Femur (tissue), 1 donor: ENCODE measurements at places on chromosomes 2 and 18.

- no peak for DNase-seq
These were observed 200.3 kb downstream of the NYAP2 start for GRCh38 chr2:225599856-225600255.

DNA sequence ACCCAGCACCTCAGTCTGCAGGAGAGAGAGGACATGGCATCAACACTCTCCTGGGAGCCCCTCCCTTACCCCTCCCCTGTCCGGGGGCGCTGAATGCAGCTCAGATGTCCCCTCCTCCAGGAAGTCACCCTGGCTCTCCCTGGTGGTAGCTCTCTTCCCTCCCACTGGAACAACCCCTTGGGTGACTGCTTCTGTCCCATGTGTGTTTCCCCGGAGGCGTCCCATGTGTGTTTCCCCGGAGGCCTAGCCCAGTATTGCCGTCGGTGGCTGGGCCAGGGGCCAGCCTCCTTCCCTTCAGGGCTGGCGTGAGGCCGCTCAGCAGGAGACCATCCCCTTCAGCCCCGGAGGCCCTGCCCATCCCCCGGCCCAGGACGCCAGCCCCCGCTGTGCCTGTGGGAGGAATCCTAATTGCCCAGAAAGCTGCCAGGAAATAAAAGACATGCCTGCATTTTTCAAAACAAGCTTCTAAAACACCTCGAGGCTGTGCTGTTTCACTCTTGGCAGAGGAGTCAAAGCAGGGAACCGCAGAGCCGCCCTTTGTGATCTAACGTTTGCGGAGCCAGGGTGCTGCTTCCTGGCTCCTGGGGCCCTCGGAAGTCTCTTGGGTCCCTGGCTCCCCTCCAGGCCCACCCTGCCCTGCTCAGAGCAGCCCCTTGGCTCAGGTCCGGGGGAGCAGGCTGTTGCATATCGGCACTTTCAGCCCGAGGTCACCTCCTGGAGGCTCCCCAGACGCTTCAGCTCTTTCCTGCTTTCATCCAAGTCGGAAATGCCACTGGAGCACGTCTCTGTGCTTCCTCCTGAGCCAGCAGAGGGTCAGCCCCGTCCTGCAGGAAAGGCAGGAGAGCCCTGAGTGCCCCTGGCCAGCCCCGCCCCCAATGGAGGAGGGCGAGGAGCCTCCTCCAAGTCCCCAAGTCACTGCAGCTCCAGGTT, 11.4 kb downstream of the SNED1 start:
- DNase-seq = peak; percentile 45

DNA sequence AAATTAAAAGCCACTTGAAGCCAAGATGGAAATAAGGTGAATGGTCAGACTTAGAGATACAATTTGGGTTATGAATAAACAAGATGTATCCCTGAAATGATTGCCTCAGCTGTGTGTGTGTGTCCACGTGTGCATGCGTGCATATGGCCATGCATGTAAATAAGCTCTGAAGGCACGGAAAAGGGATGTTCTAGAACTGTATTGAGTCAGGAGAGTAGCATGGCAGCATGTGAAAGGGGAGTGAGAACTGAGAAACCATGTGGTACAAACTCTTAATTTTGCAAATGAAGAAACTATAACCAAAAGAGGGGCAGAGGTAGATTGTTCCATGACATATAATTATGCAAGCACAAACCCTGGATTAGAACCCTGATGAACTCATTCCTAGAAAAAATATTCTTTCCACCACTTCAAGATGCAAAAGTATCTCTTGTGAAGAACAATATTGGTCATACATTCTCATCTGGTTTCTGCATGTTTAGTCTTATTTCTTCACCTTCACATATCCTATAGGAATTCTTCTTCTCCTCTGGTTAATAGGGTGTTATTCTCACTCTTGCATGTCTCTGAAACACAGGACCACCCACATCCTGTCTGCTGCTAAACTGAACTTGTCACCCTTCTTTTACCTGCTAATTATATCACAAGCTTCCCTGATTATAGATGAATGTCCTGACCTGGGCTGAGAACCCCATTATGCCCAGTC, 455.8 kb downstream of the SETBP1 start:
- no peak for DNase-seq

GRCh38 chr2:121094845-121095244, 190.2 kb downstream of the TFCP2L1 start:
- DNase-seq = no peak

DNA sequence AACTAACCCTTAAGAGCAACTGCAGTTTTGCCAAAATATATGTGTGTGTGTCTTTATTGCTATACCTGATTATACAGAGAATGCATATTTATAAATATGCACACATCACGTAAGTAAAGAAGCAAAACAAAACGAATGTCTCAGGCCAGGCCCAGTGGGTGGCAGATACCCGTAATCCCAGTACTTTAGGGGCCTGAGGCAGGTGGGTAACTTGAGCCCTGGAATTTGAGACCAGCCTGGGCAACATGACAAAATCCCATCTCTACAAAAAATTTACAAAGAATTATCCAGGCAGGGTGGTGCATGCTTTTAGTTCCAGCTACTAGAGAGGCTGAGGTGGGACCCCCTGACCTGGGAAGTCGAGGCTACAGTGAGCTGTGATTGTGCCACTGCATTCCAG, 745.3 kb downstream of the SATB2 start:
- no peak for DNase-seq
